ENCODE measurements at places on chromosomes 13 and 19.

- no peak for DNase-seq
These were observed 4.8 kb downstream of the FFAR3 start for GRCh38 chr19:35363001-35363590.

DNA sequence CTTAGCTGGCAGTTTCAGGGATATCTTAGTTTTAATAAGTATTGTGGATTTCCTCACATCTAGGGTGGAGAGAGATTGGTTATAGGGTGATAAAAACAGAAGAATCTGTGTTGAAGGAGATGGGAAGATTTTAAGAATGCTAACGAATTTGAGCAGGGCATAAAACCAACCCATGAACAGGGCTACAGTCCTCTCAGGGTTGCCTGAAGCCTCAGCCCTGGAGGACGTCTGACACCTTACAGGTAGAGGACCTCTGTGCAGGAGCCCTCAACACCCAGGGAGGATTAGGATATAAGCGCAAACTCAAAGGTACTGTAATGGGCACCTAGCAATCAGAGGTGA, 461 bp upstream of the WASF3 start:
- no peak for DNase-seq

GRCh38 chr13:42389041-42389440, 117.1 kb downstream of the AKAP11 start:
- DNase-seq: no peak

DNA sequence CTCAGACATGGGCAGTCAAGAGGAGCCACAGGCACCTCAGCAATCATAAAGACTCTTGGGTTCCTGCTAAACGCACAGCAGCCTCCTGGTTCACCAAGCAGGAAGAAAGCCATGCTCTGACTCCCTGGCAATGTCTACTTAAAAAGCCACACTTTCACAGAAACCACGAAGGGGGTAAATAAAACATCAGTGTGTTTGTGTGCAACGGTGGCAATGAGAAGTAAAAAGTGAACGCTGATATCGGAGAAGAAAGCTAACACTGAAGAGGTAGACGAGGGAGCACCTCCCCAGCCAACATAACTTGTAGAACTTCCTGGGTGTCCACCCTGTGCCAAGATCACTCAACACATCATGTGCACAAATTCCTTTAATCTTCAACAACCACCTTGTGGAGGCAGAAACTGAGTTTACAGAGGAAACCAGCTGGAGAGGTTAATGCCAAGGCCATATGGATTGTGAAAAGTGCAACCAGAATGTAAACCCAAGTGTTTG, 30.2 kb downstream of the HSPH1 start:
- no peak for DNase-seq

DNA sequence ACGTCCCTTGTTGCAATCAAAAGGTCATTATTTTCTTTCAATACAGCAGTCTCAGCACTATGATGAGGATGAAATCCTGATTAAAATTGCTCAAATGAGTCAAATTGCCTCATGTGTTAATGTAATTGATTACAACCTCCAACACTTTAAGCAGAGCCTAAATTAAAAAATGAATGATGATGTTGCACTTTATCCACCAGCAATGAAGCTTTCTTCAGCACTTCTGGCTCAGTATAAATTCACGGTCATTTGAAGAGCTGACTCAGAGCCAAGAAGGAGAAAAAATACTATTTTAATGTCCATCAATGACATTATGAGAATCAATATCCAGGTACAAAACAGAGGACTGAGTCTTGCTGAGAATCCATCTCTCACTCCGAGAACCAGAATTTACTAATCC, 792.6 kb upstream of the ATXN8OS start:
- DNase-seq: no peak

DNA sequence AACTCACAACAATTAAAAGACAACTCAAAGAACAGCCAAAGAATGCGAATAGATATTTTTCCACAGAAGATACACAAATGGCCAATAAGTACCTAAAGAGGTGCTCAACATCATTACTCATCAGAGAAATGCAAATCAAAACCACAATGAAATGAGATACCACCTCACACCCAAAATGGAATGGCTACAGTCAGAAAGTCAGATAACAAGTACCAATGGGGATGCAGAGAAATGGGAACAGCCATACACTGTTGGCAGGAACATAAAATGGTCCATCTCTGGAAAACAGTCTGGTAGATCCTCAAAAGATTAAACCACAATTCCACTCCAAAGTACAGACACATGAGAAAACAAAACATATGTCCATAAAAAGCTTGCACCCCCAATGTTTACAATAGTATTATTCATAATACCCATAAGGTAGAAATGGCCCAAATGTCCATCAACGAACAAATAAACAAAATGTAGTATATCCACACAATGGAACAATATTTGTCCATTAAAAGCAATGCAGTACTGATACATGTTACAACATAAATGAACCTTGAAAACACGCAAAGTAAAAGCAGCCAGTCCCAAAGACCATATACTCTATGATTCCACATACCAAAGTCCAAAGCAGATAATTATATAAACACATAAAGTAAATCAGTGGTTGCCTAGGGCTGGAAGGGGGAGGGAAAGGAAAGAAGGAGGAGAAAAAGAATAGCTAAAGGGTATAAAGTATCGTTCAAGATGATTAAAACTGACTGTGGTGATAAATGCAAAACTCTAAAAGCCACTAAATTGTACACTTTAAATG, 19.6 kb downstream of the USP12 start:
- DNase-seq: no peak

GRCh38 chr19:48196933-48197665, 26.6 kb downstream of the ZSWIM9 start:
- no peak for DNase-seq

GRCh38 chr13:94827566-94827965, 115.2 kb upstream of the SOX21 start:
- no peak for DNase-seq

- no peak for DNase-seq
These were observed 681 bp downstream of the ZNF837 start for GRCh38 chr19:58380037-58380661.

DNA sequence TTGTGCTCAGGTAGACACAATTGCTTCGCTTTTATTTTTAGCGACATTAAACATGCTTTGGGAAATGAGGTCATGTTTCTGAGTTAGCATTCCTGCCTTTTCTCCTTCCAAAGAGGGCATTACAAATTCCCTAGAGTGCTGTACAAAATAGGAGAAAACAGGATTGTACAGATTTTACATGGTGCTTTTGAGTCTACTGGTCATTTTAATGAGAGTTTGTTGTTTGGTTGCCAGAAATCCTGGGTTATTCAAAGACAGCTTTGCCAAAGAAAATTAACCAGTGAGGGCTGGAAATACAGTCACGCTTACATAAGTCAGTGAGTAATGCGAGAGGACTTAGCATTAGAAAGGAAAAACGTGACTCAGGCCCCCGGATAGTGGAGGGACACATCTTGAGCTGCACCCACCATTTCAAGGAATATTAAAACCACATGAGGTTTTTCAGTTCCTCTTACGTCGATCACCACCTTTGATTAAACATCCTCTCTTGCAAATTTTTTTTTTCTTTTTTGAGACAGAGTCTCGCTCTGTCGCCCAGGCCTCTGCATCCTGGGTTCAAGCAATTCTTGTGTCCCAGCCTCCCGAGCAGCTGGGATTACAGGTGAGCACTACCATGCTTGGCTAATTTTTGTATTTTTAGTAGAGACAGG, 55.4 kb downstream of the SACS start:
- peak; percentile 22 for DNase-seq

DNA sequence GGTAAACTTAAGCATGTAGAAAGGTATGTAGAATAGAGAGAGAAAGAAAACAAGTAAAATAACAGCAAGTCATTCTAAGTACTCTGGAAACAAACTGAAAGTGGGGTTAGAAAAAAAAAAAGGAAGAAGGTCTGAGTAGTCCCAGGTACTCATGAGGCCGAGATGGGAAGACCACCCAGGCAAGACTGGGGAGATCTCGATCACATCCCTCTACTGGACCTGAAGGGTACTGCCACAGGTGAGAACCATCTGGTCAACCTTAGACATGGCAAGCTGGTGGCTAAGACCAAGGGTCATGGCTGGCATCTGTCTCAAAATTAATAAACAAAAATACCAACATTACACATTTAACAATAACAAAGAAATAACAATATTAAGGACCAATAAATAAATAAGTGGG, 36.3 kb upstream of the ZNF724 start:
- no peak for DNase-seq

- DNase-seq: no peak
These were observed 74.9 kb downstream of the LHFPL6 start for GRCh38 chr13:39527961-39528660.

- peak; percentile 73 for DNase-seq
These were observed 20.2 kb downstream of the BBC3 start for GRCh38 chr19:47210689-47211316.

GRCh38 chr13:30905932-30906383, at the start of gene MEDAG:
MEDAG (plus strand) TSS chr13:30906271; CDS start chr13:30906516, 245 bp downstream.
- DNase-seq: no peak

- no peak for DNase-seq
These were observed 46.4 kb upstream of the FAM216B start for GRCh38 chr13:42735010-42735409.

DNA sequence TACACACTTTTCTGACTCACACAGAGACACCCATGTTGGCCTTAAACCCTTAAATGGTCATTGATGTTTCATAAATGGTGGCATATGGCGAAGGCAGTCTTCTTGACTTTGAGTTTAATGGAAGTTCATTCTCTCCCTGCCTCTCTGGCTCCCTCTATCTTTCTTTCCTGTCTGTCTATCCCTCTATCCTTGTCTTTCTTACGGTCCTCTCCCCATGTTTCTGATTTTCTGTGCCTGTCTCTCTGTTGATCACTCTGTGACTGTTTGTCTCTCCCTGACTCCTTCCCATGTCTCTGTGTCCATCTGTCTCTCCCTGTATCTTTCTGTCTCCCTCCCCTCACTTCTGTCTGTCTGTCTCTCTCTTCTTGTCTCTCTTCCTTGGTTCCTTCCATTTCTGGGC, 43.2 kb upstream of the SHKBP1 start:
- no peak for DNase-seq

DNA sequence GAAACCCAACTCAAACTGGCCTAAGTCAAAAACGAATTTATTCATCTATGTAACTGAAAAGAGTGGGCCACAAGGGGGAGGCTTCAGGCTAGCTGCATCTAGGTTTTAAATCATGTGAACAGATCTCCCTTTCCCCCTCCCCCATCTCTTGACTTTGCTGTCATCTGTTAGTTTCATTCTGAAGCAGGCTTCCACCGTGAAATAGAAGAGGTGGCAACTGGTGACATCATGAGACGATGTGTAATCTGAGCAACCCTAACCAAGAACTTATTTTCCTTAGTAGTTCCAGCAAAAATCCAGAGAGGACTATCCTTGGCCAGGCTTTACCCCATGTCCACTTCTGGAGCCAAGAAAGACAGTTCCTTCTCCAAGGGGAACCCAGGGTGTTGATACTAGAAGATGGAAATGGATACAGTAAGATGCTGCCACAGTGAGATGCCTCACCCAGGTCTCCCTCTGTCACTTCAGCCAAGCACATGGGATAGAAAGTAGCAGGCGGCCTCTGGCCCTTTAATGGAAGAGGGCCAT, 9.4 kb downstream of the SAMD4B start:
- no peak for DNase-seq

- DNase-seq: no peak
These were observed at the start of gene SPTBN4 for GRCh38 chr19:40466985-40467734. SPTBN4 (plus strand) TSS chr19:40467001; CDS start chr19:40472622, 5,621 bp downstream.
